Right cardiac atrium (tissue), 5 donors: ENCODE measurements at places on chromosomes 13 and 19. TPM values are rescaled to one million over a fixed set of nuclear protein-coding genes. Genes with fewer than 3 reads are reported as not detected.

- DNase-seq = no peak
Measured at GRCh38 chr13:97030705-97031452, 36.6 kb upstream of the OXGR1 start.

GRCh38 chr13:100234524-100235136 lies 145.7 kb downstream of the PCCA start:
- no peak for DNase-seq

DNA sequence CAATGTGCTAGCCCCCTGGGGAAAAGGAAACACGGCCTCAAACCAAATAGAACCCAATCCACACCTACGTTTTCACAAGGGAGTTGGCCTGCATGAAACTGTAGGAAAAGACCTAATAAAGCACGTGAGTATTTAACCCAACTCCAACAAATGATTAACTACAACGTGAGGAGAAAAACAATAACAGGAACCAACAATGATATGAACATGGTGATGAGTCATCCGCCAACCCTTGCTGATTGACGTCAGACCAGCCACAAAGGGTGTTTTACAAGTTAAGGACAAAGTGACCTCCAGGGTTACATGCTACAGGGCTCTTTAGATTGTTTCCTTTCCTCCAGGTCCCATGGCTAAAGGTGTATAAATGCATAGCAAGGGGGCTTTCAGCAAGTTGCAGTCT lies 460.5 kb downstream of the COG6 start:
- DNase-seq = peak; percentile 42

- peak; percentile 71 for DNase-seq
Measured at GRCh38 chr19:45498411-45499195, at the start of gene PPM1N. Gene PPM1N (plus strand): TSS chr19:45498443. CDS start chr19:45498473, 30 bp downstream.

DNA sequence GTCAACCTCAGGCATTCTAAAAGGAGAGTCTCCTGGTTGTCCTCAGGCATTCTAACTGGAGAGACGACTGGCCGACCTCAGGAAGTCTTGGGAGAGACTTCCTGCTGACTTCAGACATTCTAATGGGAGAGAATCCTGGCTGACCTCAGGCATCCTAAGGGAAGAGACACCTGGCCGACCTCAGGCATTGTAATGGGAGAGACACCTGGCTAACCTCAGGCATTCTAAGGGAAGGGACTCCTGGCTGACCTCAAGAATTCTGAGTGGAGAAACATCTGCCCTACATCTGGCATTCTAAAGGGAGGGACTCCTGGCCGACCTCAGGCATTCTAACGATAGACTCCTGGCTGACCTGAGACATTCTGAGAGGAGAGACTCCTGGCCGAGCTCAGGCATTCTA lies 1353.3 kb downstream of the UQCRFS1 start:
- DNase-seq = no peak

DNA sequence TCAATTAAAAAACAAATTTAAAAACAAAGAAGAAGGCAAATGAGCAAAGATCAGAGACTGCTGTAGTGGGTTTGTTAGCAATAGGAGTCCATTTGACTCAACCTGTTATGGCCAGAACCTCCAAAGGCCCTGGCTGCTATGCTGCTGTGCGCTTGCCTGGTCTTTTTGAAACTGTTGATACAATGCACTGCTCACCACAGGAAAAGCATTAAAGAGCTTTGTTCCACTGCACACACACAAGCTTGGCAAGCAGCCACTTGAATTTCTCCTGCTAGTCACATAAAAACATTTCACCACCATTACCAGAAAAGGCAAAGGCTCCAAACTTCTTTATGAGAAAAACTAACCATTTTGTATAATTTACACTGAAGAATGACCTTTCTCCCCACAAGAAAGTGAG lies 132.2 kb downstream of the FREM2 start:
- DNase-seq = no peak

GRCh38 chr19:6238256-6238642 lies 41.5 kb downstream of the MLLT1 start:
- DNase-seq = no peak

GRCh38 chr13:66992183-66992582 lies 238.0 kb downstream of the PCDH9 start:
- DNase-seq = no peak

GRCh38 chr13:91269237-91269636 lies 78.2 kb upstream of the MIR17HG start:
- DNase-seq = no peak

DNA sequence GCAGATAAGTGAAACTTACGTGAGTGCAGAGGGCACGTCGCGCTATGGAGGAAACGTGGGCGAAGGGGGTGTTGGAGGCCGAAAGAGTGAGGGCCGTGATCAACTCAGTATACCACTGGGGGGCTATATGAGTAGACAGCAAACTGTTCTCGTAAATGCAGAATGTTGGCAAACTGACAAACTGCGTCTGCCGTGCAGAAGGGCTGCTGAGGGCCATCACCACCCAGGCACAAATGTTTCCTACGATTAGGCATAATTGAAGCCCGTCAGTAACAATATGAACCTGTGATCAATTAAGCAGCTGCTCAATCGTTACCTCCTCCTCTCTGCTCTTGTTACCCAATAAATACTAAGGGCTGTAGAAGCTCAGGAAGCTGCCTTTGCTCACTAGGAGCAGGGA lies 17.3 kb upstream of the MADCAM1 start:
- no peak for DNase-seq

DNA sequence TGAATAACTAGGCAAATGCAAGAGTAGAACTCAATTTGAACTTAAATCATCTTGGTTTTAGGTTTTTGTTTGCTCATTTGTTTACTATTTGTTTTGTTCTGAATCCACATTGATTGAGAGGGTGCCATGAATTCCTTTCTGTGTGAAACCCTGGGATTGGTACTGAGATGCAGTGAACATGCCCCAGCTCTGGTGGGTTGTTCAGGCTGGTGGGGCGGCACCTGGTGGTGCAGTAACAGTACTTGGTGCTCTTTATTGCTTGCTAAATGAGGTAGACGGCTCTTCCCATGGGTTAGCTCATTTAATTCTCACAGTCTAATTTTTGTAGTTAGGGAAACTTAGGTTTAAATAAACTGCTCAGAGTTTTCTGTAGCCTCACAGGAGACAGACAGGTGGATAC lies 48.4 kb downstream of the WASF3 start:
- DNase-seq = no peak

DNA sequence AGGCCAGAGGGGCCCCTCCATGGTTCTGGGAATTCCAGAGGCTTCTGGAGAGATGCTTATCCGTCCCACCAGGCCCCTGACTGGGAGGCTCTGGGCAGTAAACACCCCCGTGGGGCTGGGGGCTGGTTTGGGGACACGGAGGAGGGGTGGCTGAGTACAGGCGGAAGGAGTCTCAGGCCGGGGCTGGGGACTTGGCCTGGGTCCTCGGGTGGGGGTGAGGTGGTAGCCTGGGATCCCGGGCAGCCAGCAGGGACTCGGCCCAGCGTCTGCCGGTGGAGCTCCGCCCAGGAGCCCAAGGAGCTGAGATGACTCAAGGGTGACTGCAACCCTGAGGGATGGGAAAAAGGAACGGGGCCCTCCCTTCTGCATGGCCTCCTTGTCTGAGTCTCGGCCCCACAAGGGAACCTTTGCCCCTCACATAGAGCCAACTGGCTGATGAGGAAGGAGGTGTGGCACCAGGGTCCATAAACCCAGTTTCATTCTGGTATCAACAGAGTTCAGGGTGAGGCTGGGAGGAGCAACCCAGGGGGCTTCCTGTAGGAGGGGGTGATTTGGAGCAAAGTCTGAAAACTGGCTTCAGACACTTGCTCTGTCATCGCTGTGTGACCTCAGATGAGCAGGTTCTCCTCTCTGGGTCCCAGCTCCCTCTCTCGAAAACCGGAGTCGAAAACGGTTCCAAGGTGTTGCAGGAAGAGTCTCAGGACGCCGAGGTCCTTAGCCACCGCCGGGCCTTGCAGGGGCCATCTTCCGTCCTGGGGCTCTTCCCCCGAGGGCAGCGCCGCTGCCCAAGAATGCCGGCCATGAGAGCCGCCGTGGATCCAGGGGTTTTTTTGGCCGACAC lies 809 bp downstream of the MISP start:
- DNase-seq = no peak

GRCh38 chr13:112696869-112697465 lies 7.1 kb downstream of the ATP11A start:
- no peak for DNase-seq

- no peak for DNase-seq
Measured at GRCh38 chr13:108306860-108307259, 37.3 kb downstream of the TNFSF13B start.

DNA sequence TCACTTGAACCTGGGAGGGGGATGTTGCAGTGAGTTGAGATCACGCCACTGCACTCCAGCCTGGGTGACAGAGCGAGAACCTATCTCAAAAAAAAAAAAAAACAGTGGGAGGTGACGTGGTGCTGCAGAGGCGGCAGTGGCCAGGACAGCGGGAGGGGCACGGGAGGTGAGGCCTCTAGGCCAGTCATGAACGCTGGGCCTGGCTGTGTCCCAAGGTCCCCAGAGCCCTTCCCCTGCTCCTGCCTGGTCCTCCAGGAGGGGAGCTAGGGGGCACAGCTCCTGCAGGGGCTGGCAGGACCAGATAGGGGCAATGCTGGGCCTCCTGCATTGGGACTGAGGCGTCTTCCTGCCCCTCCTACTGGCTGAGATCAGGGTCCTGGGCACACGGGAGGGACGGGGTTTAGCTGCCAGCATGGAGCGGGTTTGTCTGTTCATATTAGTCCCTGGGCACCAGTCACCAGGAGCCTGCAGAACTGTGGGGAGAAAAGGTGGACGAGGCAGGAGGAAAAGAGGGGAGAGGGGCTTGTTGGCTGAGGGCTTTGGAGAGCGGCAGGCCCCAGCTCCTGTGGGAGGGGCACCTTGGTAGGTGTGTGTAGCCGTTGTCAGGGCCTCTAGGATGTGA lies 4.5 kb downstream of the MAP2K7 start:
- DNase-seq = no peak

DNA sequence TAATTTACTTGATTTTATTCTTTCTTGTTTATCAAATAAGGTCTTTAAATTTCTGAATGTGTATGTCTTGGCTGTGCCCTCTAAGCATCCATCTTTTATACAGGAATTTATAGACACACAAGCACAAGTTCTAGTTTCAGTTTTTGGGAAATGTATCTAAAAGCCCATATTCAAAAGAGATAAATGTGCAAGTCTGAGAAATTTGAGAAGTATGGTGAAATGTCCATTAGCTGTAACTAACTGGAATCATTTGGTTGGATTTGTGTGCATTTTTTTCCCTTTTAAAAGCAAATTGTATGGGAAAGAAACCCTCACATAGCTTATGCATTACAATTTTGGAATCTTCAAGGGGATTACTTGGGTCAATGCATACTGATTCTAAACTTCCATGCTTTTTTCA lies 532.0 kb downstream of the KLF5 start:
- no peak for DNase-seq

DNA sequence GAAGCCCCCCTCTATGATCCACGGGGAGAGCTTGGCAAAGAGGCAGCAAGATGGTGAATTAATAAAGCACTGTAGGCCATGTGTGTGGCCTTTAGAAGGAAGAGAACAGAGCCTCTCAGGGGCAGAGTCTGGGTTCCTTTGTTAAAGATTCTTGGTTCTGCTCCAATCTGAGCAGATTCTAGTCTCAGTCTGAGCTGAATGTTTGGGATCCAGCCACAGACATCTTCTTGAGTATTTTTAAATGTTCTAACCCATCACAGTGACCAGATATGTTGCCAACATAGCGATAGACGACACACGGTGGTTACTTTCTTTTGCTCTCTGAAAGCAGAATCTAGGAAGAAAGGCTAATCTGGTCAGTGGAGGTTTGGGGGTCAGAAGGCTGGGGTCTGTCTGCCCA lies 147.5 kb upstream of the GPR12 start:
- no peak for DNase-seq

GRCh38 chr19:41808663-41809566 lies 12.5 kb downstream of the CEACAM3 start:
- peak; percentile 65 for DNase-seq

- DNase-seq = no peak
Measured at GRCh38 chr13:25973576-25973975, 78.2 kb downstream of the SHISA2 start.

DNA sequence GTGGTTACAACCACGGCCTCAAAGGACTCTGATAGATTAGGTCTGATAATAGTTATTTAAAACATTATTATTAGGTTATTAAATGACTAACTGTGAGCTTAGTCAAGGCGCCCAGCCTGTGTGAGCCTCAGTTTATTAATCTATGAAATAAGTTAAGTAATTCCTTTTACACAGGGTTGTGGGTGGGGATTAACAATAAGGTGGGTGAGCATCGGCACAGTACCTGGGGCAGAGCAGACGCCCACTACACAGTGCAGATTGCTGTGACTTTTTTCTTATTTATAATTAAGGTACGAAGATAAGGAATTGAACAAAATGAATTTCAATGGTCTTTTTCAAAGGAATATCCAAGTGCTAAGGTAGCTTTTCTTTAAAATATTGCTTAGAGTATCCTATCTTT lies 132.2 kb downstream of the KATNAL1 start:
- DNase-seq = no peak

DNA sequence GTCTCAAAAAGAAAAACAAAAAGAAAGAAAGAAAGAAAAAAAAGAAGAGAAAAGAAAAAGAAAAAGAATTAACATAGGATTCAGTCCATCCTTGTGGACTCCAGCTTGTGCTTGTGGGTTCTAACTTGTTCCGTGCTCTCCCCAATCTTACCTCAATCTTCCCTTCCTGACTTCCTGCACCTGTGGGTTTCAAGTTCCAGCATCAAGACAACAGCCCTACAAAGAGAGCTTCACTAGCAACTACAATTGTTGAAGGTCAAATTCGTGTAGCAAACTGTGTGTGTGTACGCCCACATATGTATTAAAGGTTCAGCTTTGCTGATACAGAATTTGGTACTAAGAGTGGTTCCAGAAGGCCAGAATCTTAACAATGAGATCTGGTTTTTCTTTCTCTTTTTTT lies 25.3 kb downstream of the FXYD5 start:
- DNase-seq = no peak

- no peak for DNase-seq
Measured at GRCh38 chr13:31418186-31418585, 218.4 kb downstream of the B3GLCT start.

GRCh38 chr19:35254341-35255297 lies 5.8 kb downstream of the LSR start:
- DNase-seq = peak; percentile 56

- DNase-seq = no peak
Measured at GRCh38 chr13:29855009-29855408, 4.6 kb upstream of the UBL3 start.

CEACAM8 gene
- not detected for total RNA-seq

CABP5 gene
- not detected for total RNA-seq

TINCR gene
- 0.08 TPM for total RNA-seq

INSR gene
- total RNA-seq = 53.0 TPM

TLE2 gene
- 102 TPM for total RNA-seq

IRGC gene
- not detected for total RNA-seq

PSG11 gene
- not detected for total RNA-seq
